ENCODE measurements at places on chromosomes 6 and 20.

- DNase-seq, result no peak
Measured at GRCh38 chr20:64058536-64058935, 4.5 kb upstream of the TCEA2 start.

DNA sequence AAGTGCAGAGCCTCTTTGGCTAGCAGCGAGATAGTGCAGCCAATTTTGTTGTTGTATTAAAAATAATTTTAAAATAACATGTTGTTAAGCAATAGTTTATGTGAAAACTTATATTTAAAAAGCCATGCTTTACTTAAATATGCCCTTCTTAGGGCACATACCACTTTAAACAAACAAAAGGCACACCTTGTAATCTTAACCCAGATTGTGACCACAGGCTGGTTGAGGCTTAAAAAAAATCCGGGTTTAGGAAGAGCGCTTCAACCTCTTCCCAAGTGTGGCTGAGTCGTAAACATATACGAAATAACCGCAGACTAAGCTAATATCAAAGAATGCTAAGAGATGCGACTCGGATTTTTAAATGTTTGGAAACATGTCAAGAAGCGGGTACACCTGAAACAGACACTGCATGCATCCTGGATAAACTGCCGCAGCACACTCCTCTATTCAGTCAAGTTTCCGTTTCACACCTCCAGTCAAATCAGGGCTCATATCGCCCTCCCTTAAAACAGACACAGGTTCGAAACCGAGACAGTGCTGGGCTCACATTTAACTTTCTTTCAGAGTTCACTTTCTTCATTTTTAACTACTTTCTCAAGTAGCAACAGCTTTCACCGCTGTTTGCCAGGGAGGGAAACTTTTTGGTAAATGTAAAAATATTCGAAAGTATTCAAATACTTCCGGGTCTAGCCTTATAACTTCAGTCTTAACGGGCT, 1.5 kb downstream of the DEK start:
- DNase-seq, result peak; percentile 54

GRCh38 chr6:110517601-110518281, 41.3 kb upstream of the SLC22A16 start:
- no peak for DNase-seq

DNA sequence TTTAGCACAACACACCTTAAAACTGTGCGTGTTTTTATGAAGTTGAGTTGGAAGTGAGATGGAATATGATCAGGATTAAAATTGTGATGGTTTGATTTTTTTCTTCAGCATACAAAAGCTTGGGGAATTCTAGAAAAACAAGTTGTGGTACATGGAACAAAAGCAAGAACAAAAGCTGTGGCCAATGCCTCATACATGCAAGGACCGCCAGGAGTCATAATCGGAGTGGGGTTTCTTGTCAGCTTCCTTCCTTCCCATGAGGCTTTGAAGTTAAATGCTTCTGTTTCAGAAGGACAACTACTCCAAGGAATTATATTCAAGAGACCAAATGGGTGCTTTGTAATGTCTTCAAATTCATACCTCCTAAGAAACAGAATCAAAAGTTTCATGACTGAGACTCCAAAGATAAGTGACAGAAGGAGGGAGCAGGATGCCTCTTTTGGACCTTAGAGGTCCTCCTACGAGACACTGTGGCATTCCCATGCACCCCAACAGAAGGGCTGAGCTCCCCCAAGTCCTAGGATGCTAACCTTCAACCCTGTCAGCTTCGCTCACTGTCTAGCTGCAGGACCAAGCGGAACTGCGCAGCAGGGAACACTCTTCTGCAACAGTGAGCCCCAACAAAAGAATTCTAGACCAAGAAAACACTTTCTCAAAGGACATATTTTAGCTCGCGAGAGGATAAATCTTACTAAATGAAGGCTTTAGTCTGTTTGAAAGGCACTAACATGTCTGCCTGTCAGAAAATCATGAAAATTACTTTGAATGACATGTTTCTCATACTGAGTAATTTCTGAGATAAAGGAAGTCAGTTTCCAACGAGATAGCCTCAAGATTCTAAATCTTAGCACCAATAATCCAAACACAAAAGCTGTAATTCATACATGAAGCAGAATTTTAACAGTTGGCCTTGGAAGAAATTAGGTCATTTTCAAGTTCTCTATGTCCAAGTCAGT, 108.5 kb upstream of the NHSL1 start:
- DNase-seq, result no peak

DNA sequence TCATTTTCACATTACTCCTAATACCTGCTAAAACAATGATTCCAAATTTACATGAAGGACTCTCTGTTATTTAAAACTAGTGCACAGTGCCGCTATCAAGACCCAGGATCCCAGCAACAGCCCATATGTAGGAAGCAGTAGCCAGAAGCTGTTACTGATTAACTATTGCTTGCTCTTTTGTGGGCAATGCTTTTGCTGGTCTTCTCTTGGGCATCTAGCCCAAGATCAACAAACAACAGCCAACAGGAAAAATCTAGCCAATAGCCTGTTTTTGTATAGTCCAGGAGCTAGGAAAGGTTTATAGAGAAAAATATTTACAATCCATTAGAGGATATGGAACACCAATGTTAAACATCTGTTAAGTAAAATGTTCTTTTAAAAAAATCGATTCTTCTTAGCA, 22.1 kb upstream of the TENT5A start:
- no peak for DNase-seq

GRCh38 chr6:100126790-100127484, 132.9 kb upstream of the MCHR2 start:
- no peak for DNase-seq

GRCh38 chr6:145339089-145339488, 396.2 kb downstream of the EPM2A start:
- no peak for DNase-seq

- DNase-seq, result no peak
Measured at GRCh38 chr6:24353861-24354260, 4.0 kb downstream of the DCDC2 start.

GRCh38 chr6:150528648-150529285, 70.9 kb upstream of the PLEKHG1 start:
- DNase-seq, result peak; percentile 54

- no peak for DNase-seq
Measured at GRCh38 chr6:38262026-38262425, 377.7 kb downstream of the BTBD9 start.

DNA sequence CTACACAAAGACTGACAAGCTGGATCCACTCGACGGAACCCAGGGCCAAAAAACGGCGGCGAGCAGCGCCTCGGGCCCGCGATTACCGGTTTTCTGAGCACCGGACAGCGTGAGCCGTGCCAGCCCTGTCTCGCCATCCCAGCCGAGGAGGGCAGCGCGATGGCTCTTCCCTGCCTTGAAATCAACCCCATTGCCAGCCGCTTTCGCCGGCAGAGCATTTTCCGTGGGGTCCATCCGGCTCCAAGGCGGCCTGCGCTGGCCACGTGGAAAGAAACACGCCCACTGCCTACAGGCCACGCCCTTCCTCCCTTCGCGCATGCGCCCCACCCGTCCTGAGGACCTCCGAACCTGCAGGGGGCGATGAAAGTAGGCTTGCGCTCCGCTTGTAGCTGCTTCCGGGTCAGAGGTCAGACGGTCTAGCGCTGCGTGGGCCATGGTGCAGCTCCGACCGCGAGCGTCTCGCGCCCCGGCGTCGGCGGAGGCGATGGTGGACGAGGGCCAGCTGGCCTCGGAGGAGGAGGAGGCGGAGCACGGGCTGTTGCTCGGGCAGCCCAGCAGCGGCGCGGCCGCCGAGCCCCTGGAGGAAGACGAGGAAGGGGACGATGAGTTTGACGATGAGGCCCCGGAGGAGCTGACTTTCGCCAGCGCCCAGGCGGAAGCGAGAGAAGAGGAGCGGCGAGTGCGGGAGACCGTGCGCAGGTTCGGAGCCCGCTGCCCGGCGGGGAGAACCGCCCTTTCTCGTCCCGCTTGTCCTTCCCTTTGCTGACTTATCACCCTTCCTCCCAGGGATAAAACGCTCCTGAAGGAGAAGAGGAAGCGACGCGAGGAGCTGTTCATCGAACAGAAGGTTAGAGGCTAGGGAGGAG, at the start of gene NOL7:
Gene NOL7, plus strand, starts transcription at position 410 of the 866 bp plus-strand sequence. Its CDS starts 24 bp downstream, at position 434.
- DNase-seq, result peak; percentile 97

- no peak for DNase-seq
Measured at GRCh38 chr6:122799916-122800686, 11.0 kb downstream of the SMPDL3A start.

DNA sequence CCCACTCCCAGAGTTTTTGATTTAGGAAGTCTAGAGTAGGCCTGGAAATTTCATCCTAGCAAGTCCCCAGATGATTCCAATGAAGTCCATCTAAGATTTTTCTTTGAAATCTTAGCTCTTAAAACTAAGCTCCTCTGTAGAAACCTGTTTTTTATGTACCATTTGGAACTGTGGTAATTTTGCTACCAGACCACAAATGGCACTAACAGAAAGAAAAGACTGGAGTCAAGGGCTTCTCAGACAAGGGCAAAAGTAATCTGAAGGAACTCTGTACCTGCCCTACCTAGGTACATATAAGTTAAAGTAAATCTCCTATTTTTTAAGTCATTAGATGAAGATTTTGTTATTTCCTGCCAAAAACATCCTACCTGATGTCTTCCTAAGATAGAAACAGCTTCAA, 155.0 kb upstream of the HTR1E start:
- DNase-seq, result no peak

DNA sequence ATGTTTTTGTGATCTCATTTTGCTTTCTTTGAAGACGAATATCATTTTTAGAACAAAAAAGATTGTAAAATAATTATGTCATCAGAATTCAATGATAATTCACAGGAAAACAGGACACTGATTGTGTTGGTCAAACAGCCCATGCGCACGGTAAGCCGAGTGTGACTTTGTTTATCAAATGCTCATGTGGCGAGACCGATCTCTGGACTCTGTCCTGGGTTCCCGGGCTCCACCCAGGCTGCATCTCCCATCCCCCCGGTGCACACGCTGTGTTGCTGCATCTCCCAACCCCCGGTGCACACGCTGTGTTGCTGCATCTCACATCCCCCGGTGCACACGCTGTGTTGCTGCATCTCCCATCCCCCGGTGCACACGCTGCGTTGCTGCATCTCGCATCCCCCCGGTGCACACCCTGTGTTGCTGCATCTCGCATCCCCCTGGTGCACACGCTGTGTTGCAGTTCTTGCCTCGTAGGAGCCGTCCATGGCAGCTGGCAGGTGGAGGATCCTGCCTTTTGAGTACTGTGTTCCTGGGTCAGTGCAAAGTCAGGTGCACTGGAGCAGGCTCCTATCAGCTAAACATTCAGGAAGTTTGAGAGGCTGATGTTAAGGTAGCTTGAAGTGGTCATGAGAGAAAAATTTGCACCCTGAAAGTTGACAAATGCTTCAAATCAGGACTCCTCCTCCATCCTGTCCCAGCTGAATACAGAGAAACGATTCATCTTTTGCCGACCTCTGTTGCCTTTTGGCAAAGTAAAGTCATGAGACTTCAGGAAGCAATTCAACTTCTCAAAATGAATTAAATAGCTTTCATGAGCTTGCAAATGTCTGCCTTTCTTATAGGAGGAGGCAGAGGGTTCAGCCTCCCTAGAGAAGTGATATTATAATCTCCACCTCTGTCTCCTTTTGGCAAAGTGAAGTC, 77.1 kb upstream of the FRMD1 start:
- no peak for DNase-seq

DNA sequence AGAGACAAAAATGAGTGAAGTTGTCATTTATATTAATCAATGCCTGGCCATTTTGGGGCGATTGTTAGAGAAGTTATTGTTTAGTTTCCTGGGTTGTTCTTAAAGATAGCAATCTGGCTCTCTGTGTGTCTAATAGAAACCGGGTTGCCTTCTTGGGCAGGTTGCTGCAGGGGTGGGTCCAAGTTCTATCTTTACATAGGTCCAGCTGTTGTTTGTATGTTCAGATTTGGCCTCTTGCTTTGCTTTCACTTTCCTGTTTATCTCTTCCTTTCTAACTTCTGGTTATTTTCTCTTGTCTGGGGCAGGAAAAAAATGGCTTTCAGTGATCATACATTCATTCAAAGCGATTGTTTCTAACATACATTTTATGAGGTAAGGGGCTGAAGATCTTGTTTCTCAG, 128.4 kb upstream of the NOX3 start:
- DNase-seq, result no peak

DNA sequence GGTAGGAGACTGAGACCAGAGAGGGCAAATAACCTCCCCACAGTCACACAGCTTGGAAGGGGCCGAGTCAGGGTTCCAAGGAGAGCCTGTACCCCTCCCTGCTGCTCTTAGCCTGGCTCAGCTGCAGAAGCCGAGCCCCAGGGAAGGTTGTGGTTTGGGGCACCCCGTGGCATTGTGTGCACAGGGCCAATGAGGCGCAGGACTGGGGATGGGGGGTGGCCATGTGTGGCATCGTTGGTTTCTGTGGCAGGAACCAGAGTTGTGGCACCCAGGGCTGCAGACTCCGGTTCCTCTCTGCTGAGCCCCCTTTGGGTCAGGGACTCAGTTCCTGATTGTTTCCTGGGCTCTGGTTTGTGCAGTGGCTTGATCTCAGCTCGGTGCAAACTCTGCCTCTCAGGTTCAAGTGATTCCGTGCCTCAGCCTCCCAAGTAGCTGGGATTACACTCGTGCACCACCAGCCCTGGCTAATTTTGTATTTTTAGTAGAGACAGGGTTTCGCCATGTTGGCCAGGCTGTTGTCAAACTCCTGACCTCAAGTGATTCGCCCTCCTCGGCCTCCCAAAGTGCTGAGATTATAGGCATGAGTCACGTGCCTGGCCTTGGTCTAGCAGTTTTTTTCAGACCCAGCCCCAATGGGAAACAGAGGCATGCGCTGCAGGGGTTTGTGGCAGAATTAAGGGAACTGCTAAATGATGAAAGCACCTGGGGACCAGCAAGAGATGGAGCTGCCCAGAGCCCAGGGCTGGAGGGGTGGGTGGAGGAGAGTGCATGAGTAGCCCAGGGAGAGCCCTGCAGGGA, 221.0 kb upstream of the SULF2 start:
- peak; percentile 48 for DNase-seq

DNA sequence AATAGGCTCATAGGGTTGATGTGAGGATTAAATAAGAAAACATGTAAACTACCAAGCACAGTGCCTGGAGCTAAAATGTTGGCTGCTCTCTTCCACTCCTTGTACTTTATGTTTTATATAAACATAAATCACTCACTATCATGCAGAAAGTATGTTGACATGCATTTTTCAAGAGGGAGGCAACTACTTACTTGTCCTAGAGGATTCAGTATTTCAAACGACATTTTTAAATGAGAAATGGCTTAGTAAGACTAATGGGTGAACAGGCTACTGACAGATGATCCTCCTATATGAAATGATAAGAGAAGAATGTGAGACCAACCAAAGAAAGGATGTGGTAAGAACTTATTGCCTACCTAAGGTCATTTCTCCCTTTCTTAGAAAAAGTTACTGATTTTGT, 21.0 kb downstream of the LATS1 start:
- DNase-seq, result no peak

GRCh38 chr6:137269803-137270202, 50.6 kb upstream of the IFNGR1 start:
- no peak for DNase-seq

Data from germinal center (tissue), 1 donor.